Amniotic stem cell (primary cell): ENCODE measurements at places on chromosomes 13 and 19.

DNA sequence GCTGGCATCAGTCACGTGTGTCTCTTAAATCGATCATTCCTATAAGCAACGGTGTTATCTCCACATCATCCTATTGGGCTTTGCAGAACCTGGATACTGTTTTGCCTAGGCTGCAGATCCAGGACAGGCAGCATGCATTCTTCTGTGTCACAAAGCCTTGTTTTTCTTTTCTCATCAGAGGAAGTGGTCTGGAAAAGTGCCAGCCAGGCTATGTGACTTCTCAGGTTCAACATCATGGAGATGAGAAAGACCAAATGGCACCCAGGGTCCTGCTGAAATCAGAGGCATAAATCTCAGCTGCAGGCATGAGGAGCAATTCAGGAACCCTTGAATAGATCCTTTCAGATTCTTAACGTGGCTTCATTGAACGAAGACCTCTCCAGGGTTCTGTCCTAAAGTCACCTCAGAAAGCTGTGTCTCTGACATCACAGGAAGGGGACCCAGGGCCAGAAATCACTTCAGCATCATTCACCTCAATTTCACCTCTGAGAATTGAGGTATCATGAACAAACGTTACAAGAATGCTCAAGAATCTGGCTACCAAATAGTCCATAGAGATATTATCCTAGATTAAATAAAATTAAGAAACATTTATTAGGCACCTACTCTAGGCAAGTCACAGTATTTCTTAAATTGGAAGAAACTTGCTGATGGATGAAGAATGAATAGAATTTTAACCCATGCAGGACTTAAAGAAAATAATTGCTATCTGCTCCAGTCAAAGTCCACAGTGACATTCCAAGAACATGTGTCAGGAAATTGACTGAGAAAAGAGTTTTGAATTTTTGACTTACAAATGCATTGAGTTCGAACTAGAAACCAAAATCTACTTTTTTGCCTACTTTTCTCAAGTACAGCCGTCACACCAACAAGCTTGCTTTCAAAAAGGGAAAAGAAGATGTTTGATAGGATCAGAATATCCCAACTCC, 124.1 kb downstream of the COG6 start:
- DNase-seq: no peak

DNA sequence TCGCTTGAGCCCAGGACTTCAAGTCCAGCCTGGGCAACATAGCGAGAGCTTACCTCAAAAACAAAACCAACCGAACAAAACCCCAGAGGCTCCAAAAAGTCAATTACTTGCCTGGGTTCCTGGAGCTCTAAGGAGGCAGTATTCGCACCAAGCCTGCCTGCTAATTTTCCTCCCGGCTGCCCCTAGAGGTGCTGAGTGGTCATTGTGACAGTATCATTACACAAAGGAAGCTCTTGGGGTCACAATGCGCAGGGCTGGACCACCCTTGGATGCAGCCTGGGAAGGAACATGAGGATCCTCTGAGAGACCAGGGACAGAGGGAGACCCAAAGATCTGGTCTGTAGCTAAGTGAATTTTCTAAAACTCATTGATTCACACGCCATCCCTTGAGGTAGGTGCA, 8.5 kb upstream of the PEX11G start:
- no peak for DNase-seq

DNA sequence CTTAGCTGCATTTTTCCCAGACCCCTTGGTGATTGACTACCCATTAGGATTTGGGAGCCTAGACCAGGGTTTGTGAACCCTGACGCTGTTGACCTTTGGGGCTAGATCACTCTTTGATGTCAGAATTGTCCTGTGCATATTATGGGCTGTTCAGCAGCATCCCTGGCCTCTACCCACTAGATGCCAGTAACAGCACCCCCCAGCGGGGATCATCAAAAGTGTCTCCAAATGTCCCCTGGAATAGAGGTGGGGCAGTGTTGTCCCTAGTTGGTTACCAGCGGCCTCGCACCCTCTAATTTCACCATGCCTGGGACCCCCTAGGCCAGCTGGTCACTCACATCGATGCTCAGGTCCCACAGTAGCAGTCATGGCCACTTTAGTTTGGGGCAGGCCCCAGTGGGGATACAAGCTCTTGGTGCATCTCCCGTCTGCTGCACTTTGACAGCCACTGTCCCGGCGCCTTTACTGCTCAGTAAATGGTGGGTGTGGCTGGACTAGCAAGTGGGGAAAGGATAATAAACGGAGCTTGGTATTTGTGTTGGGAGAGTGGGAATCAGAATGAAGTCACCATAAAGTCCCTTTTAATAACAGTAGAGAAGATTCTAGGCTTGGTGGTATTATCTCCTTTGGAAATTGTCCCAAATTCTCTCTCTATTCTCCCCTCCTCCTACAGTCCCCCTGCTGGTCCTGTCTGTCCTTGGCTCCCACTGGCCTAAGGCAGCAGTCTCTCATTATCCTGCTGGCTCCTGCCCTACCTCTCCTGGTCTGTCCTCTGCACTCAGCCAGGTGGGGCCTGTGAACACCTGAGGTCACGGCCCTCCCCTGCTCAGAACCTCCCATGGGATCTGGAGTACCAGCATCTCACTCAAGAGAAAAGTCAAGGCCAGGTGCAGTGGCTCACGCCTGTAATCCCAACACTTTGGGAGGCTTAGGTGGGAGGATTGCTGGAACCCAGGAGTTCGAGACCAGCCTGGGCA, 80.6 kb downstream of the SIPA1L3 start:
- DNase-seq: no peak

GRCh38 chr19:15381864-15382263, 2.3 kb upstream of the AKAP8 start:
- DNase-seq: no peak

DNA sequence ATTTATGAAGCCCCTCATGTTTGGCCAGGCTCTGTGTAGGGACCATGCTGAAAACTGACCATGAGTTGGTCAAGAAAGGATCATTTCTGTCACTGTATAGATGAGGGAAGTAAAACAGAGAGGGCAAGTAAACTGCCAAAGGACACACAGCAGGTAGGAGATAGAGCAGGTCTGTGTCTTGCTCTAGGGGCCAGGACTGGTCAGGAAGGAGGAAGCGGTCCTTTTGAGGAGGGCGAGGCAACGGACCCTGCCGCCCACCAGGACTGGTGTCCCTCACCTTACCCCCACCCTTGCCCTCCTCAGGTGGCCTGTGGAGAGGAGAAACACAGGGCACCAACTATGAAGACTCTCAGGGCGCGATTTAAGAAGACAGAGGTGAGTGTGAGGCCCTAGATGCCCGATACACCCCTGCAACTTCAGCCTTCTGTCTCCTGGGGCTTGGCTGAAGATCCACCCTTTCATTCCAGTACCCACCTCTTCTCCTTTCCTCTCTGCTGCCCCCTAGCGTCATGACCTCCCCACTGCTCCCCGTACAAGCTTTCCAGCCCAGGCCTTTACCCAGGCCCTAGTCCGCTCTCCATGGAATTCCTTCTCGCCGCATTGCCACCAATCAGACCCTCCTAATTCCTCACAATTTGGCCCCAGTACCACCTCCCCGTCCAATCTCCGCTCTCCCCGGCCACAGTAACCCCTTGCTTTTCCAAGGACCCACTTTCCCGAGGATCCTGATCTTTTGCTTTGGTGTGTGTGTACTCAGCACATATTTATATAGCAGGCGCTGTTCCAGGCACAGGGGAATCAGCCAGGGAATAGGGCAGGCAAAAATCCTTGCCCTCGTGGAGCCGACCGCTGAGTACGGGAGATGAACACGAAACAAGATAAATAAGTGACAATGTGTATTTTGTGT, 3.9 kb downstream of the ANKRD24 start:
- DNase-seq: peak; percentile 18

DNA sequence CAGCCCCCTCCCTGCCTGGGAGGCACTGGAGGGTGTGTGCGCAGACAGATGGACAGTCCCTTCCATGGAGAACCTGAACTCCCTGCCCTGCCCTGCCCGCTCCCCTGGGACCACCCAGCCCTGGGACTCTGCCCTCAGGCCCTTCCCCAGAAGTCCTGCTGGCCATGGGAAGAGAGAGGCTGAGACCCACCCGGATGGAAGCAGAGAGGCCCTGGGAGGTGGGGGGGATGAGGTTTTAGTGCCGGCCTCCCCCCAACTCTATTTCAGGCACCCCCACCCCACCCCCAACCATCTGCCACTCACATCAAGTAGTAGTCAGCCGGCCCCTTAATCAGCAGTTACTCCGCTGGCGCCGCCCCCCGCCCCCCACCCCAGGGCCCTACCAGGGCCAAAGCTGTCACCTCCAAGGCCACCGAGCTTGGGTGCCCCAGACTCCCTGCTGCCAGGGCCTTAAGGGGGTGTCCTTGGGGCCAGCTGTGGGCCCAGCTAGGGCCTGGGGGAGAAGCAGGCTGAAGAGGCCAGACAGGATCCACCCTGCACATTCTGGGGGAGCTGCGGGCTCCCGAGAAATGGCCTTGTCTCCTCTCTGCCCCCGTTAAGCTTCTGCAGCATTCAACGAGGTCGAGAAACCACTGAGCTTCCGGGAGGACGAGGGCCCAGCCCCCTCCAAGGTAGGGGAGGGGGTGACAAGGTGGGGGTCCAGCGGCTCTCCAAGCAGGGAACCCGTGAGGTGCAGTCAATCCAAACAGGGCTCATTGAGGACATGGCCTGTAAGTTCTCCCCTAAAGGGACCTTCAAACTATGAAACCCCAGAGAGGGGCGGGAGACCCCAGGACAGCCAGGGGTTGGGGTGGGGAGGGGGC, 17.4 kb downstream of the NMRK2 start:
- DNase-seq: no peak

DNA sequence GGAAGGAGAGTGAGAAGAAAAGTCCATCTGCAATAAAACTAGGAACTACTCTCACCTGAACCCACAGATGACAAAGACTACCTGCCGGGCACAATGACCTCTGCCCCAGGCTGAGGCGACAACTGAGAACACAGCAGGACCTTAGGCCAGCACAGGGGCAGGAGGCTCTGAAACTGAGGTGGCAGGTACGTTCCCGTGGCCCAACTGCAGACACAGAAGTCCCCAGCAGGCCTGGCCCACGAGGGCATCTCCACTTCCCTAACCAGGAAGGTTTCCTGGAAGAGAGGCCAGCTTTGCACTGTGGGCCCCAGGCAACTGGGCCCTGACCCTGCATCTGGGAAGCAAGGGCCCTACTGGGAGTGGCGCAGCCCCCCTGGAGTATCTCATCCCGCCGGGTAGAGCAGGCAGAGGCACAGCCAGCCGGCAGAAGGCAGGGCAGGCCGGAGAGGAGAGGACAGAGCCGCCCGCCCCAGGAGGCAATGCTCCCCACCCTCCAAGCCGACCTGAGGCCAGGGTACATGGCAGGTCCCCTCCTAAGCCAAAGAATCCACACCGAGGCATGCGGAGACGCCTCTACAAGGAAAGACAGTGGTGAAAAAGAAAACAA, 32.7 kb downstream of the STK24 start:
- DNase-seq: no peak

- no peak for DNase-seq
Observed at GRCh38 chr13:57813651-57814050, 182.1 kb downstream of the PCDH17 start.

- DNase-seq: no peak
Observed at GRCh38 chr13:109672545-109672944, 113.8 kb downstream of the IRS2 start.

- no peak for DNase-seq
Observed at GRCh38 chr13:96090240-96091101, 564 bp downstream of the HS6ST3 start.

DNA sequence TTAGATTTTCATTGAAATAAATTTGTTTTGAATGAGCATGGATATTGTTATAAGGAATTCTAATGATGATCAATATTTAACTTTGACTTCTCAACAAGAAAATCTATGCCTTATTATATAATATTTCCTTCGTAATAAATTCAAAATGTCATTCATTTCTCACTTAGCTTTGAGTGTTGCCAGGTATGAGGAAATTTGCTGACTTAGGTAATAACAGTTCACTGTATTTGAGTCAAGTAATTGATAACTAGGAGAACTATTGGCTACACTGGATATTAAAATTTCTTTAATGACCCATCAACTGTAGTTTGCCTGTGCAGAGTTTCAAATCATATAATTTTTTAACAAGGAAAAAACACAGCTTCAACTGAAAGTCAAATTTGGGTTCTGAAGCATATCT, 746.6 kb downstream of the SLITRK5 start:
- no peak for DNase-seq

DNA sequence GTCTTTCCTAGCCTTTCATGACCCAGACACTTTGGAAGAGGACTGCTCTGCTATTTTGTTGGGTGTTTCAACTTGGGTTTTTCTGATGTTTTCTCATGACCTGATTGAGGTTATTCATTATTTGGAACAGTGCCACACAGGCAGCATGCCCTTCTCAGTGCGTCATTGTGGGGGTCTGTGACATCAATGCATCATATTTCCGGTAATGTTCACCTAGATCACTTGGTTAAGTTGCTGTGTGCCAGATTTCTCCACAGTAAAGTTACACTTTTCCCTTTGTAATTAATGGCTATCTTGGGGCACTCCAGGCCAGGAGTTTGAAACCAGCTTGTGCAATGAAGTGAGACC, 124.4 kb downstream of the SIPA1L3 start:
- no peak for DNase-seq

GRCh38 chr19:41564515-41565378, 11.2 kb upstream of the CEACAM21 start:
- no peak for DNase-seq

DNA sequence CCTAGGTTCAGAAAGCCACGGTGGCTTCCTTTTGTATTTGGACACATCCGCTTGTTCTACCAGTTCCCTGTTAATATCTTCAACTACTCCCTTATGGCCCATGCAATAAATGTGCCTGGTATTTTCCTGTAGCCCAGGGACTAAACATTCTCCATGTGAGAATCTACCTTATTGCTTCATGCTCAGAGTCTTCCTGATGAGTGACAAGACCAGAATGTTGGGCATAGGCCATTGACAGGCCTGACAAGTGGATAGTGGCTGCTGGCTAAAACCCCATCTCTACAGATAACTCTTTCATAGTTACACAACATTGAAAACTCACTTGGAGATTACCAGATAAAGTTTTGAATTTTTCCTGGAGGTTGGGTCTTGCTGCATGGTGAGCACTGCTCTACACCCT, 449.9 kb downstream of the HS6ST3 start:
- DNase-seq: no peak

GRCh38 chr13:33179463-33179862, 106.1 kb downstream of the STARD13 start:
- DNase-seq: no peak

GRCh38 chr13:35768073-35768472, 291.6 kb upstream of the MAB21L1 start:
- no peak for DNase-seq

GRCh38 chr19:13056052-13056660, 46.5 kb downstream of the LYL1 start:
- DNase-seq: peak; percentile 48

- no peak for DNase-seq
Observed at GRCh38 chr13:60727140-60727539, 330.1 kb downstream of the TDRD3 start.

GRCh38 chr13:83546476-83546875, 335.8 kb downstream of the SLITRK1 start:
- DNase-seq: no peak

DNA sequence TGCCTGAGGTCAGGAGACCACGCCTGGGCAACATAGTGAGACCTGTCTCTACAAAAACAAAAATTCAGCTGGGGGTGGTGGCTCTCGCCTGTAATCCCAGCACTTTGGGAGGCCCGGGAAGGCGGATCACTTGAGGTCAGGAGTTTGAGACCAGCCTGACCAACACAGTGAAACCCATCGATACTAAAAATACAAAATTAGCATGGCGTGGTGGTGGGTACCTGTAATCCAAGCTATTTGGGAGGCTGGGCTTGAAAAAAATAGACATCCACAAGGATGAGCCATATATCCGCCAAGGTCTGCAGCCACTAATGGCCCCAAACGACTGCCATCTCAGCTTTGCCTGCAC, 3.1 kb downstream of the RPS16 start:
- DNase-seq: no peak
